Stimulated activated CD4-positive, alpha-beta T cell treated with anti-CD3 and anti-CD28 coated beads, Interleukin-12 subunit alpha, Interleukin-12 subunit beta, amount 100 ng/mL, for 4 hours (primary cell): ENCODE measurements at places on chromosomes 12 and 14.

DNA sequence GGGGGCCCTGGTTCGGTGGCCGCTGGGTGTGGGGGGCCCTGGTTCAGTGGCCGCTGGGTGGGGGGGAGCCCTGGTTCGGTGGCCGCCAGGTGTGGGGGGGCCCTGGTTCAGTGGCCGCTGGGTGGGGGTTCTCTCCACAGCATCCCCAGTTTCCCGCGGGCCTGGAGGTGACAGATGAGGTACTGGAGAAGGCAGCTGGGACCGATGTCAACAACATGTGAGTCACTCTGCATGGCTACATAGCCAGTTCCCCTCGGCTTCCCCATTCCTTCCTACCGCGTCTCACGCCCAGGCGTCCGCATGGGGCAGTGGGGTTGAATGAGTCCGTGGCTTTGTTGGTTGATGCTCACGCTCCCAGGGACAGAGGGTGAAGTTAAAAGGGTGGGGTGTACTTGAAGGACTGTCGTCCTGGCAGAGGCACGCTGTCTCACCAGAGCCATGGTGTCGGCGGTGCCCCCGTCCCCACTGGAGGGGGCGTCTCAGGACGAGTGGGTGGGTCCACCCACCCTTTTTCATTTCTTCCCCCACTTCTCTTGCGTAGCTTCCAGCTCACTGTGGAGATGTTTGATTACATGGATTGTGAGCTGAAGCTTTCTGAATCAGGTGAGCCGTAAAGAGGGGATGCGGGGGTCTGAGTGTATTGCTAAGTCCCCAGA lies 15.6 kb downstream of the HIP1R start:
- no peak for DNase-seq

GRCh38 chr12:643475-644302 lies 19.6 kb downstream of the NINJ2 start:
- no peak for DNase-seq

DNA sequence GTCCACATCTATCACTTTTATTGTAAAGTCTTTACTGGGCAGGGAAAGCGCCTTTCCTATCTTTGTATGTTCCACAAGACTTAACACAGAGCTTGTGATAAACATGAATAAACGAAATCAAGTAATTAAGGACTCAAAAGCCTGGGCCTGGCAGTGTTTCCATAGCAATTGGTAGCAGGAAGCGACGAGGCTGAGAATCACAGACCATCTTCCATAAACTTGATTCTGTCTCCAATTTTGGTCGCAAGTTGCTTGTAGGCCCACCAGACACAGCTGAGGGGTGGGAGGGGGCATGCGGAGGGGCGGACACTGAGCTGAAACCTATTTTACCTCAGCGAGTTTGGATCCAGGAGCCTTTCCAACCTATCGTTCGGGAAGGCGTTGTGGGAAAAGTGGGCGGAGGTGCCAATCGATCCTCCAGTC lies 302 bp downstream of the CCDC38 start:
- DNase-seq: no peak

DNA sequence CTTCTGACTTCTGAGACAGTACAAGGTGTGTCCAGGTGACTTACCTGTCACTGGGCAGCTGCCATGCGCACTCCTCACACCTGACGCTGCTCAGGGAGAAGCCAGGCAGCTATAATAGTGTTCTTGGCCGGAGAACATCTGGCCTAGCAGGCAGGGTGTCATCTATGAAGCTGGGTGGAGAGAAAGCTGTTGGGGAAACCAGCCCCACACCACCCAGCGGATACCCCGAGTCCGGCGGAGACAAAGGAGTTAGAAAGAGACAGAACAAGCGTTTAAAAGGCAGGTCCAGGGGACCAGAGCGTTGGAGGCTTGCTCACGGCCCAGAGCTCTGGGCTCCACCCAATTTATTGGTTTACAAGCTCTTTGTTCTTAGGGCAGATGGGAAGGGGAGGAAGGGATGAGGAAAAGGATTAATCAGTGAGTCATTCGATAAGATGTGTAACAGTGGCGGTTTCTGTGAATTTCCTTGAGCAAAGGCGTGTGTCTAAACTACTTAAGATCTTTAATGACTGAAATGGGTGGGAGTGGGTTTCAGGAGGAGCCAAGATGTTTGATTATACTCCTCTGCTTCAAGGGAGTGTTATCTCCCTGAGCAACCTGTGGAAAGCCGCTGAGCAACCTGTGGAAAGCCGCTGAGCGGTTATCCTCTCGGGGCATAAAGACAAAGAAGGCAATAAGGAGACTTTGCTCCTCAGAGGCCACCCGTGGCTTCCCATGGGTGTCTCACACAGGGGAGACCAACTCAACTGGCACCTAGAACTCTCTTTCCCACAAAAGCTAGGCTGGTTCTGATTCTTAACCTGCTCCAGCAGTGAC lies at the start of gene GALNT8:
Gene GALNT8, plus strand, starts transcription at position 580 of the 816 bp plus-strand sequence. CDS start 278 bp downstream, outside the sequence.
- no peak for DNase-seq

DNA sequence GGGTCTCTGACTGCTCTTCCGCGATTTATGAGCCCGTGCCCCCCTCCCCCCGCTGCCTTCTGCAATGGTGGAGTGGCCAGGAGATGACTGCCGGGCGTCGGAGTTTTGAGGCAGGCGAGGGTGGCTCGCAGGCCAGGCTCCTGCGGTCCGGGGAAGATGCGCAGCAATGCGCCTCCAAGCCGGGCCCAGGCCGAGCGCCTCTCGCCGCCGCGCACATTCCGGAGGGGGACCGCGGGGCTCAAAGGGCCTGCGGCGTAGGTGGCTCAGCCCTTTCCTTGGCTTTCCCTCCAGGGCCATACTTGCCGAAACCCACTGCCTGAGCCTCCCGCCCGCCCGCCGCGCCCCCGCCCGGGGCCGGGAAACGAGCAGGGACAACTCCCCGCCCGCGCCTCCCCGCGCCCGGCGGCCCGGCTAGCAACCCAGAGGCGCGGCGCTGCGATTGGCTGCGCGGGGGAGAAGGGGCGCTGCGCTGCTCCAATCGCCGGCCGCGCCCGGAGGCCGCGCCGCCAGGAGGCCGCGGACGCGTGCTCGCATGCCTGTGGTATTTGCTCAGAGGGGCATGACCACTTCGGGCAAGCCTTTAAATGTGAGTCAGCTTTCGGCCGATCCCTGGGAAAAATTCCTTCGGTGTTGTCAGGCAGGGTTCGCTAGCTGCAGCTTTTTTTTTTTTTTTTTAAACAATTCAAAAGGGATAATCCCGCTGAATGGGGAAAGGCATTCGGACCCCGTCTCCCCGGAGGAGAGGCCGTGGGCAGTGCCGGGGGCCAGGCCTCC lies 157.9 kb upstream of the PARP11 start:
- peak; percentile 75 for DNase-seq

DNA sequence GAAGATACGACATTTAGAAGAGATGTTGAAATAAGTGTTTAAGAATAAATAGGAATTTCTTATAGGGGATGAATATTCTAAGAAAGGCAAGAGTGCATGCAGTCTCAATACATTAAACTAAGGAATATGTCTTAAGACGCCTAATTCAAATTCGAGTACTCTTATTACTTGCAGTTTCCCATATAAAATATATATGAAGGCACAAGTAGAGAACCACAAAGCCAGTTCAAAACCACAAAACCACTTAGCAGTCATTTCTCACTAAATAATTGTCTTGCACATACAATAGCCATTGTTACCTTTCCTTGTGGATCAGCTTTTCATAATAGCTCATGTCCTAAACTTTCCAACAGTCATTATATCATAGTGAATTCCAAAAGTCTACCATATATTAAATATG lies 91.0 kb upstream of the MON2 start:
- no peak for DNase-seq

- no peak for DNase-seq
Observed at GRCh38 chr12:112096070-112096469, 12.5 kb downstream of the NAA25 start.

- DNase-seq: no peak
Observed at GRCh38 chr14:31194095-31194494, 13.5 kb downstream of the HECTD1 start.

DNA sequence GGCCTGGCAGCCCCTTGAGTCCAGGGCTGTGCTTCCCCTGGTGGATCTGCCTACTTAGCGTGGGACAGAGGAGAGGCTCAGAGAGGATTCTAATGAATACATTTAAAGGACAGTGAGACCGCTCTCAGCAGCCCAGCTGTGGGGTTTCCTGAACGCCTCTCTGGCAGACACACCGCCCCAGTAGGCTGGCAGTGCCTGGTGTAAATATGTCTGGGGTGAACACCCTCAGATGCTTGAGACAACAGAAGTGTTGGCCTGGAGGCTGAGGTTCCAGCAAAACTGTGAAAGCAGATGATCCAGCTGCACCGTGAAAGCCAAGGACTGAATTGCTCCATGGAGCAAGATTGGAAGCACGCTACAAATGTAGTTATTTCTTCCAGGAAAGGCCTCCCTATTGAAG lies 55.1 kb downstream of the LRRC74A start:
- no peak for DNase-seq

DNA sequence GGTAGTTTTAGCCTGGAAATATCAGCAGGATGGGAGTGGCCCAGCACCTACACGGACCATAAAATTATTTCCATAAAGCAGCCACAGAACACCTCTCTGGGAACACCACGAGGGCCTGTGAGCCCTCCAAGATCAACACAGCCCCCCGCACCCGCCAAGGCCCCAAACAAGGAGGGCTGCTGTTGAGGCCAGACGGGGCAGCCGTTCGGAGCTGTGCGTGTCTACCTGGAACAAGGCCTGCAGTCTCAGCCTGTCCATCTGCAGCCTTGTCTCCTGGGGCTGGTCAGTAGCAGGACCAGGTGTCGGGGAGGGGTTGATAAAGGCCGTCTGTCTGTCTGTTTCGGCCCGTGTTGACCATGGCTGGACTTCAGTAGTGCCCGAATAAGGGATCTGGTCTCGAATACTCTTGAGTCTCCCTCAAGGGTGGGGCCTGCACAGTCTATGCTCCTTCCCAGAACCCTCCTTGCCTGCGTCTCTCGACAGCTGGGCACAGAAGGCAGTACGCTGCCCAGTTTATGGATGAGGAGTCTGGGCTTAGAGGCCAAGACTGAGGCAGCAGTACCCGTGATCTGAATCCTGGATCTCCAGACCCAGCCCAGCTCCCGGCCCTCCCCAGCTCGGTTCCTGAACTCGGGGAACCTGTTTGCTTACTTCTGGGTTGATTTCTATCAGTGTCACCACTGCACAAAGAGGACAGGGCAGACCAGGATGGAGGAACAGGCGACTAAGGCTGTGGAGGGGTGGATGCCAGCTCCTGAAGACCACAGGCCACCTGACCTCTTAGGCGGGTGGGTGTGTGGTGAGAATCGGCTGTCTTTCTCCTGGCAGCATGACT lies 23.1 kb upstream of the DLK1 start:
- DNase-seq: no peak

GRCh38 chr12:47741340-47741703 lies 16.0 kb upstream of the ENDOU start:
- DNase-seq: peak; percentile 26

DNA sequence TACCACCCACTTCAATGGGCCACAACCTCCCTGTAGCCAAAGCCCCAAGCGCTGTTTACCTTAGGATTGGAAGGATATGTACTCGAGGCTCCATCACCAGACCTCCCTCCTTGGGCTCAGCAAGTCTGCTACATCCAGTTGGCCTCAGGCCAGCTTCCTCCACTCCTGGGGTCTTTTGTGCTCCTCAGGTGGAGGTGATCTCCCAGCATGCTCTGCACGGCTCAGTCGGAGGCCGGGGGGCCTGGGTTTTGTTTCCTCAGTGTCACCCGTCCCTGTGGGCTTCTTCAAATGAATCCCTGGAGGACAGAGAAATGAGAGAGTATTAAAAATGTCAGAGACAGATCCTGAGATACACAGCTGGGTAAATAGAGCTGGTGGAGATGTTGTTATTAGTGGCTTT lies 723.1 kb upstream of the TBX3 start:
- no peak for DNase-seq

DNA sequence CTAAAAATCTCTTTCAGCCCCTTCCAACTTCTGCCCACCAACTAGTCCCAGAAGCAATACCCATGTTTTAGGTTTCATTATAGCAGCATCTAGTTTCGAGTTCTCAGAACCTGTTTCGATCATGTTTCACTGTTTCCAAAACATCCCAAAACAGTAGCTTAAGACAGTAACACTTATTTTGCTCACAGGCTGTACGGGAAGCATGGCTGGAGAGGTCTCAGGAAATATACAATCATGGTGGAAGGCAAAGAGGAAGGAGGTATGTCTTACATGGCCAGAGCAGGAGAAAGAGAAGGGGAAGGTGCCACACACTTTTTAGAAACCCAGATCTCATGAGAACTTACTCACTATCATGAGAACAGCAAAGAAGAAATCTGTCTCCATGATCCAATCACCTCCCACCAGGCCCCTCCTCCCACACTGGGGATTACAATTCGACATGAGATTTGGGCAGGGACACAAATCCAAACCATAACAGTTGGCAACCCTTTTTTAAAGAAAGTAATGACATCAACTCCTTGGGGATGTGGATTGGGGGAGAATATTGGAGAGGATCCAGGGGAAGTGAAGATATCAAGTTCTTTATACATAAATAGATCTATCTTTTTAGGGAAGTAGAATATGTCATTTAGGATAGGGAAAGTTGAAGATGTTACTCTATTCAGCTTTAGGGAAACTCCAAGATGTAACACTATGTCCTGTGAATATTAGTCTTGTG lies 269.9 kb upstream of the PLEKHG7 start:
- no peak for DNase-seq

DNA sequence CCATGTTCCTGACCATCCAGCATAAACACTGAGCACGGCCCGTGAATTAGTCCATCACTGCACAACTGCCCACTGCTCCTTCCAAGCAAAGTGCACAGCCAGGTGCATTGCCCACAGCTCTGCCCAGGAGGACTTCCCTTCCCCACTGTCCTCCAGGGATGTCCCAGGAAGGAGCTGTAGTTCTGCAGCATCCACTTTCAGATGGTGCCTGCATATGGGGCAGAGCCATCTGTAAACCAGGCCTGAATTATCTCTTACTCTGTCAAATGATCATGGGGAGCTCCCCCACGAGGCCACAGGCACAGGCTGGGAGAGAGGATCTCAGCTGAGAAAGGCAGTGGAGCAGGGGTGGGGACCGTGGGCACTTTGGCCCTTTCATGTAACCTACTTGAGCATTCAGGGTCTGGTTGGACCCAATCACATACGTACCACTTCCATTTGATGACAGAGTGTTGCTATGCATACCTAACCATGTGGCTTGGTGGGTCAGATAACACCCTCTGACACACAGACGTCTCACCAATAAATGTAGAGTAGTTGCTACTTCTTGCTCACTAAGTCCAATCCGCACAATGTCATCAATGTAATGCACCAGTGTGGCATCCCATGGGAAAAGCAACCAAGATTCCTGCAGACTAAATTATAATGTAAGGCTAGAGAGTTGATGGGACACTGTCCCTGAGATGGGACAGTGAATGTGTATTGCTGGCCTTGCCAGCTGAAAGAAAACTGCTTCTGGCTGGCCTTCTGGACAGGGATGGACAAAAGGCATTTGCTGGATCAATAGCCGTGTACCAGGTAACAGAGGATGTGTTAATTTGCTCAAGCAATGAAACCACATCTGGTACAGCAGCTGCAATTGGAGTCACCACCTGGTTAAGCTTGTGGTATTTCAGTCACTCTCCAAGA lies 113.8 kb upstream of the C14orf180 start:
- DNase-seq: no peak
